ENCODE measurements at places on chromosomes 11 and 22. TPM values are rescaled to one million over a fixed set of nuclear protein-coding genes. Genes with fewer than 3 reads are reported as not detected.
A peak's percentile ranks its signal among the peaks of the same experiment; 100 is the strongest.

Gene CDC42BPG
- total RNA-seq, result 0.59 TPM

Gene SORL1
- 26.8 TPM for total RNA-seq

Gene C22orf42
- not detected for total RNA-seq

Gene DDX10
- 39.2 TPM for total RNA-seq

Gene CFAP68
- total RNA-seq, result 11.8 TPM

Gene VSTM5
- total RNA-seq, result not detected

Gene OTOG
- total RNA-seq, result not detected

Gene PNPLA5
- total RNA-seq, result not detected

Gene SLCO2B1
- 0.06 TPM for total RNA-seq

GRCh38 chr11:83692675-83693074 lies 406.5 kb upstream of the CCDC90B start:
- DNase-seq, result no peak

GRCh38 chr11:62394825-62395538 lies 23.9 kb upstream of the SCGB1A1 start:
- DNase-seq, result peak; percentile 81

DNA sequence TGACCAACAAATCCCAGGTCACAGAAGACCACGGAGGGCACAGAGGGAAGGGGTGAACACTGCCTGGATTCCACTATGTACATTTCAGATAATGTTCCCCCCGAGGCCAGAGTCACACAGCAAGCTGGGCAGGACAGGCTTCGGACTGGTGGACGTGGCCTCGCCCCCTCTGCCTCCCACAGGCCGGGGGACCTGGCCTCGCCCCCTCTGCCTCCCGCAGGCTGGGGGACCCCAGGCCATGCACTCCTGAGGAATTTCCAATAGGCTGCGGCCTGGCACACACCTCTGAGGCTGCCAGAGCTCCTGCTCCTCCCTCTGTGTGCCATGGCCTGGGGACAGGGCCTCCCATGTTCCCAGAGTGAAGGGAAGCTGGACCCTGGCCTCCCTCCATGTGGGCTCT lies 1352.8 kb downstream of the BRD1 start:
- DNase-seq, result no peak

- DNase-seq, result no peak
Observed at GRCh38 chr11:6321961-6322362, 1.7 kb upstream of the CAVIN3 start.

DNA sequence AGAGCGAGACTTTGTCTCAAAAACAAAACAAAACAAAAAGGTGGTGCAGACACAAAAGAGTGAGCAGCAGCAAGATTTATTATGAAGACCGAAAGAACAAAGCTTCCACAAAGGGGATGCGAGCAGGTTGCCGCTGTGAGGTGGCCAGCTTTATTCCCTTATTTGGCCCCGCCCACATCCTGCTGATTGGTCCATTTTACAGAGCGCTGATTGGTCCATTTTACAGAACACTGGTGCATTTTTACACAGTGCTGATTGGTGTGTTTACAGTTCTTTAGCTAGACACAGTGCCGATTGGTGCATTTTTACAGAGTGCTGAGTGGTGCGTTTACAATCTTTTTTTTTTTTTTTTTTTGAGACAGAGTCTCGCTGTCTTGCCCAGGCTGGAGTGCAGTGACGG lies 77.4 kb downstream of the CECR2 start:
- no peak for DNase-seq

DNA sequence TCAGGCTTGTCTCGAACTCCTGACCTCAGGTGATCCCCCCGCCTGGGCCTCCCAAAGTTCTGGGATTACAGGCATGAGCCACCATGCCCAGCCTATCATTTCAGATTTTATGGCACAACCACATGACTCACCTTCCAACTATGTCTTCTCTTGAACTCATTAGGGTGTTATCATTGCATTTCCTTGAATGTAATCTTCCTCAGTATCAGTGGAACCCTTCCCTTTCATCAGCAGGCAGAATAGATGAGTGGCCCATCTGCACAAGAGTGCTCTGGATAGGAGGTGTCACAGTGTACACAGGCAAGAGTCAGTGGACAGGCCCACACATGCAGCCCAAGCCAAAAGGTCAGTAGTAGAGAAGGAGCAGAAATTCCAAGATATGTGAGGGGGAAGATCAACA lies 29.1 kb upstream of the AQP11 start:
- no peak for DNase-seq

DNA sequence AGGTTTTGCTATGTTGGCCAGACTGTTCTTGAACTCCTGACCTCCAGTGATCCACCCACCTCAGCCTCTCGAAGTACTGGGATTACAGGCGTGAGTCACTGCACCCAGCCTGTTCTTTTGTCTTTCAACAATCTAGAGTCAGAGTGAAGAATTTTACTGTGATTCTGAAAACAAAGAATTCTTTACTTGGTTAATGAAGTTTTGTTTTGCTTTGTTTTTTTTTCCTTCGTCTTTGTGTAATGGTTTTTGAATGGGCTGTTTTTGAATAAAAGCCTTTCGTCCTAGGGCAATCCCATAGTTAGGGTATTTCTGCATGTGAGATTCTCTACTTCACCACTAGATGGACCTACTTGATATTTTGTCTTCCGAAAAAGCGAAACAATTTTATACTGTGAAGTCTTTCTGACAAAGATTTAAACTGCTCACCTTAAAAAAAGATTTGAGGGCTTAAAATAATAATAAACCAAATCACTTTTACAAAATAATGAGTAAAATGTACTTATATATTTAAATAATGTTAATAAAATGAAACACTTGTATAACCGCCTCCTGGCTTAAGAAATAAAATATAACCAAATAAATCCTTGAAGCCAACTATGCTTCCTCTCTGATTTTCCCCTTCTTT lies 43.4 kb upstream of the SC5D start:
- no peak for DNase-seq

DNA sequence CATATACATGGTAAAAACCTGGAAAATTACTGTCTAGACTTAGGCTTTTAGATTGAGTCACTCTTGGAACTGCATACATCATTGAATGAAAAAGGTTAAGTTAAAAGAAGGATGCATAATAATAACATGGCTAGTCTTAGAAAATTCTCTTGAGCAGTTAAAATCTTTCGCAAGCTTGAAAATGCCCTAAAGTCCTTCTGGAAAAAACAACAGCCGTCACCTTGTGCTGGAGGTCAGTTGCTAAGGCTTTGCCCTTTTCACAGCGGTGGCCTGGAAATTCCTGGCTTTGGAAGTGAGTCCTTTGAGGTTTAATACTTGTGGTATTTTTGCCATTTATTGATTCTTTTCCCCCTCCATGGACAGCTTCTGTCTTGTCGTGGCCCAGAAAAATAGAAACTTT lies 17.4 kb upstream of the FBLN1 start:
- DNase-seq, result no peak

GRCh38 chr11:82080160-82080559 lies 653.5 kb downstream of the FAM181B start:
- no peak for DNase-seq

DNA sequence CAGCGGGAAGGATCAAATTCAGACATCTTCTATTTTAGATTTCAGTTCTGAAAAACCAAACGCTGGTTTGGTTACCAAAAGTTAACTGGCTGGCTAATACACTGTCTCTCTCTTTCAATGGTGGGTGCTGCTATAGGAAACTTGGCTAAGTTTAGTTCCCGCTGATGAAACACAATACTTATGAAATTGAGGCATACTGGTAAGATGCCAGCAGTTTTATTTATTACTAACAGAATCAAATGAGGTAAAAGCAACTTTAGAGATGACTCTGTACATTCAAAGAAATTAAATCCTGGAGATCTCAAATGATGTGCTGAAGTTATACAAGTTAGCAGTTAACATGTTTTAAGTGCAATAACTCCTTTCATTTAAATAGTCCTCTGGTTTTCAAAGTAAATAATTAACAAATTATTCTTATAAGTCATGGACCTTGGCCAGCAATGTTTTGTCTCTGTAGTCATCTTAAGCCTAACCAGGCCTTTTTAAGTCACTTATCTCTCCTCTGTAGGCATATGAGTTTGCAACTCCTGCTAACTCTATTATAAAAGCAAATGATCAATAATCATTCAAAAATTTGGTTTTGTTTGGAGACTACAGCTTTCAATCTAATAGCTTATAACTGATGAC lies 54.8 kb downstream of the PAK1 start:
- DNase-seq, result no peak

- DNase-seq, result peak; percentile 32
Observed at GRCh38 chr22:26563022-26563421, 26.9 kb downstream of the TPST2 start.

DNA sequence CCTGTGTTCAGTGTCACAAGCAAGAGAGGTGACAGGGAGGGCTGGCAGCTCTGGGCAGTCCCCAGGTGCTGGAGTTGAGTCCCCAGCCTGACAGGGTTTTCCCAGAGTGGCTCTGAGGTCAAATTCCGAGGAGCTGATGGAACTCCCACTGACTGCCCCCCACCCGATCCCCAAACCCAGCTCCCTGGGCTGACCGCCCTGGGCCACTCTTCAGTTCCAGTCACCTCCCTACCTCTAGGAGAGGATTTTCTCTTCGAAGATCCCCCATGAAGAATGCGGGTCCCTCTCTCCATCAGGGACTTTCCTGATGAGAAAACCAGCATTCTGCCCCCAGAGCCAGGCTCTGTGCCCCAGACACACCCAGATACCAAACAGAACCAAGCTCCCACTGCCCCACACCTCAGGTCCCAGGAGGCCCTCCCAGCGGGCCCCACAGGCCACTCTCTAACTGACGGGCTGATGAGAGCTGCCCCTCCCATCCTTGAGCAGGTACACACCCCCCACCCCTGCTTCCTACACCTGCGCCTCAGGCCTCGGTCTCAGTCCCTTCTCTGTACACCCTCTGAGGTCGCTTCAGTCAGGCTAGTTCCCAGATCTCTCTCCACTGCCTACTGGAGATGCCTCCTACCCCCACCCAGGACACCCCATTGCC lies 12.1 kb upstream of the RAC2 start:
- DNase-seq, result no peak

GRCh38 chr11:68460741-68461574 lies at the start of gene PPP6R3:
TSS of gene PPP6R3 (plus strand) at chr11:68460752. CDS start at chr11:68537665, 76,913 bp downstream.
- DNase-seq, result no peak

- DNase-seq, result no peak
Observed at GRCh38 chr22:31160328-31160978, 471 bp downstream of the RNF185 start.

DNA sequence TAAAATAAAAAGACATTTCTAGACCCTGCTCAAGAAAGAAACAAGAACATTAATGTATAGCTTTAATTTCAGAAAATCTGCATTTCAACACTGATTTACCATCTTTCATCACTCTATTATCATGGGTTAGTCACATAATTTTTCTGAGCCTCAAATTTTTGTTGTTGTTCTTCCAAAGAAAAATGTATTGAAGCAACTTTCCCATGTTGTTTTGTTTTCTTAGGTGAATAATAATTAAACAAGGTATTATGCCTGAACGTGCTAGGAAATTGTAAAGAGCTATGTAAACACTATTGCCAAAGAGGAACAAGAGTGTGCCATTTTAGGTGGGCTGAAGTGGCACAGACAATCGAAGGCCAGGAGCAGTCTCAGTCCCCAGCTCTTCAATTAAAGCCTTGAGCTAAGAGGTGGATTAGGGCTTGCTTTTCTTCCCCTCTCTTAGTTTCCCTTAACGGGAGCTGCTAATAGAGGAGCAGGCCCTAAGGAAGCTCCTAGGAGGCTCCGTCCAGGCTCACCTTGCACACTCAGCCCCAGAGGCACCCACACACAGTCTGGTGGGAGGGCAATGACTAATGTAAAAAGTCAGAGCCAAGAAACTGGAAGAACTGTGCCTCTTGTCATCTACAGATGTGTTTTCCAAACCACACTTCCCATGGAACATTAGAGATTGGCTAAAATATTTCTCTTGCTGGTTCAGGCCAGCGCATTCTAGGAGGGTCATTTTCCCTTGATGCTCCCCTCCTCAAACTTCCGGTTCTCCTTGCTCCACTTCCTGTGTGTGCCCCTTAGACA lies 8.8 kb upstream of the UBASH3B start:
- no peak for DNase-seq

DNA sequence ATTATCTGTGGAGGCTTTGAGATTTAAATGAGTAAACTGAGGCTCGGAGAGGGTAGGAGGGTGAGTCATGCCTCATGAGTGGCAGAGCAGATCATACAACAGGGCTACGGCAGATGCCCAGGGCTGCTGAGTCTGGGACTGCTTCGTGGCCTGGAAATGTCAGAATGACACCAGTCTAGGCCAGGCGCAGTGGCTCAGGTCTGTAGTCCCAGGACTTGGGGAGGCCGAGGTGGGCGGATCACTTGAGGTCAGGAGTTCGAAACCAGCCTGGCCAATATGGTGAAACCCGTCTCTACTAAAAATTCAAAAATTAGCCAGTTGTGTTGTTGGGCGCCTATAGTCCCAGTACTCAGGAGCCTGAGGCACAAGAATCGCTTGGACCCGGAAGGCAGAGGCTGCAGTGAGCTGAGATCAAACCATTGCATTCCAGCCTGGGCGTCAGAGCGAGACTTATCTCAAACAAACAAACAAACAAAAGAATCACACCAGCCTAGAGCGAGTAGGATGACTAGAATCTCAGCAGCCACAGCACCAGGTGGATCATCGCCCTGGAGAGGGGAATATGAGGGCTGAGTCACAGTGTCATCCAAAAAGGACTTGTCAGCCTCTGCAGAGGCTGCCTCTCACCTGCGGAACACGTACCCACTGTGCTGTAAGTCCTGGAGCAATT lies 48.6 kb upstream of the ADA2 start:
- no peak for DNase-seq

DNA sequence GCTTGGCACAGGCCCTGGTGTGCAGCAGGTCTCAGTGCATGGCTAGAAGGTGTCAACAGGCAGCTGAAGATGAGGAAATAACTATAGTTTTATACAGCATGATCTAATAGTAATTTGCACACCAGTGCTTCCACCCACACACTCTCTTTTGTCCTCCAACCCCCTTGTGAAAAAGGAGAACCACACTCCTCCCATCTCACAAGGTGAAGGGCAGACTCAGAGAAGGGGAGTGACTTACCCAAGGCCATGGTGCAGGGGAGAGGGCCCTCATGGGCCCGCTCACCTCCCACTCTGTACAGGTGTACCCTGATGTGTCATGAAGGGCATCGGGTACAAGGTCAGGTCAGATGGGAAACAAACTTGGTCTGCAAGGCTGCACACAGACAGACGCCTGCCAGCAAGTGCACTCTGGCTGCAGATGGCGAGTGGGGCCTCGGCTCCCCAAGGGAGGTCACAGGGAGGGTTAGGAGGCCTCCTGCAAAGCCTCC lies 53.4 kb downstream of the DGCR2 start:
- no peak for DNase-seq

GRCh38 chr22:27197618-27198017 lies 540.2 kb downstream of the MIAT start:
- no peak for DNase-seq

- DNase-seq, result no peak
Observed at GRCh38 chr22:32185821-32186220, 19.1 kb downstream of the RFPL2 start.

DNA sequence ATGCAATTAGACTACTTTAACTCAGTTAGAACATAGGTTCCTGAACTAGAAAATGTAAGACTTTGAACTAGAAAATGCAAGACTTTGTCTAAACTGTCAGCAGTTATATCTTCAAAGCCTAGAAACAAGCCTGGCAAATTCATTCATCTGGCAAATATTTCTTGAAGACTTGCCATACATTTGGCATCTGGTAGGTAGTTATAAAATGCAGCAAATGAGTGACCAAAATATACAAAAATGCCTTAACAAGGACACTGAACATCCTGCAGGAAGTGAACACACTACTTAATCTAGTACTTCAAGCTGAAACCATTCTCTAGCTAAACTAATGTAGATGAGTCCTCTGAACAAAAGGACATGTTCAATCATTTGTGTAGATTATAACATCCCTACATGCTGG lies 84.7 kb upstream of the SCUBE2 start:
- no peak for DNase-seq

GRCh38 chr11:93330446-93330984 lies at the start of gene DEUP1:
TSS of gene DEUP1 (plus strand) at chr11:93330742. CDS start at chr11:93332260, 1,518 bp downstream.
- DNase-seq, result no peak

GRCh38 chr11:117299351-117300282 lies 8.5 kb downstream of the BACE1-AS start:
- no peak for DNase-seq

Measured in natural killer cell treated with Interleukin-12 subunit alpha and Interleukin-12 subunit beta and Interleukin-15 and Interleukin-18, amount 100 ng/mL, for 72 hours (primary cell).